ENCODE measurements at places on chromosomes 12 and 14.

GRCh38 chr12:88227263-88227662 lies 85.2 kb downstream of the TMTC3 start:
- DNase-seq: no peak

- no peak for DNase-seq
These were observed 136.7 kb upstream of the FBXO33 start for GRCh38 chr14:39568809-39569538.

- DNase-seq: no peak
These were observed 169.5 kb downstream of the ANO4 start for GRCh38 chr12:100964028-100964427.

DNA sequence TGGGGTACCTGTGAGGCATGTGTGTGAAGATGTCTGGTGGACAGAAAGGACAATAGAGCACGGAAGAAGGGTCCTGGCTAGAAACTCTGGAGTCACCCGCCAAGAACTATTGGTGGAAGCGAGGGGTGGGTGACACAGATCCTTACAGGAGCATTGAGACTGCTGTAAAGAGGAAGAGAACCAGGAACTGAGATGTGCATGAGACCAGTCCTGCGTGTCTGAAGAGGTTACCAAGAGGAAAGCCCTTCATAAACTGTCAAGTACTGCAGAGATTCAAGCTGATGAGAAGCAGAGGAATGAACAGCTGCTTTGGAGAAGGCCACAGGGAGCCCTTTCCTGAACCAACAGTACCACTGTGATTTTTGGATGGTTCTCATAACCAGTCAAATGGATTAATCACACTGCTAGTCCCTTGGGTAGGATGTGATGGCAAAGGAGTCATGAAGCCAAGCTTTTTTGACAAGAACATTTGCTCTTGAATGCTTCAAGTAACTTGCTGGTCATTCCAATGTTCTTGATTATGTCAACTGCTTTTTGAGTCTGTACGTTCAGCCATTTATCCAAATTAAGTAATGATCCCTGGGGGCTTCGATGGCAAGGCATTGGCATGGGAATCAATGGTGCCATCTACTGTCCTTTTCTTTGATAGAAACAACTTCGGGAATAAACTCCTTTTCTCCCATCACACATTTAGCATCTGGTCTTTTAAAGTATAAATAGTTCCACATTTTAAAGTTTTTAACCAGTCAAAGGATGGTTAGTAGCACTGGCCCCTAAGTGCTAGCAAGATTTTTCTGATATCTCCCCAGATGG lies 42.9 kb downstream of the GPR135 start:
- no peak for DNase-seq

GRCh38 chr12:57611108-57611826 lies at the start of gene ARHGEF25:
TSS of gene ARHGEF25 (plus strand) at chr12:57611435. CDS start at chr12:57611895, 460 bp downstream.
- peak; percentile 74 for DNase-seq

DNA sequence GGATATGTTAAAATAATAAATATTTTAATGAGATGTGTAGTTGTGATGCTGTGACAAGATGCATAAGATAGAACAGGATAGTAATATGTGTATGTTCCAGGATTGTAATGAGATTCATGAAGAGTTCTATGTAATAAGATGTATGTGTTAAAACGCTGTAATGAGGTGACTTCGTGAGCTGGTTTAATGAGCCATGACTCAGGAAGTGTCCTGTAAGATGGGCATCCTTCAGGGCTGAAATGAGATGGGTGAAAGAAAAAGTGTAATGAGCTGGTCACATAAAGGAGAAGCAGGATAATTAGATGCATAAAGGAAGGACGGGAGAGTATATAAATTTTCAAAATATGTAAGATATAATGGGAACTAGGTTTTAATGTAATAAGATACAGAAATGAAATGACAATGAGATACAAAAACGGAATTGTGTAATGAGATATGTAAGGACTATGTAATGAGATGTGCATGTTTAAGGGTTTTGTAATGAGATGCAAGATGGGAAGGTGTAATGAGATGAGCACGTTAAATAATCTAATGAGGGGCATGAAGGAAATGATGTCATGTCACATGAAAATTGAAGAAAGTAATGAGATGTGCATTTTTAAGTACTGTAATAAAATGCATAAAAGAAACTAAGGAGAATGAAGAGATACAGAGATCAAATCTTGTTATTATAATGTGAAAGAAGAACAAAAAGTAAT lies 524.8 kb upstream of the STXBP6 start:
- DNase-seq: no peak

- no peak for DNase-seq
These were observed 1.8 kb downstream of the IFT43 start for GRCh38 chr14:75987201-75987970.

DNA sequence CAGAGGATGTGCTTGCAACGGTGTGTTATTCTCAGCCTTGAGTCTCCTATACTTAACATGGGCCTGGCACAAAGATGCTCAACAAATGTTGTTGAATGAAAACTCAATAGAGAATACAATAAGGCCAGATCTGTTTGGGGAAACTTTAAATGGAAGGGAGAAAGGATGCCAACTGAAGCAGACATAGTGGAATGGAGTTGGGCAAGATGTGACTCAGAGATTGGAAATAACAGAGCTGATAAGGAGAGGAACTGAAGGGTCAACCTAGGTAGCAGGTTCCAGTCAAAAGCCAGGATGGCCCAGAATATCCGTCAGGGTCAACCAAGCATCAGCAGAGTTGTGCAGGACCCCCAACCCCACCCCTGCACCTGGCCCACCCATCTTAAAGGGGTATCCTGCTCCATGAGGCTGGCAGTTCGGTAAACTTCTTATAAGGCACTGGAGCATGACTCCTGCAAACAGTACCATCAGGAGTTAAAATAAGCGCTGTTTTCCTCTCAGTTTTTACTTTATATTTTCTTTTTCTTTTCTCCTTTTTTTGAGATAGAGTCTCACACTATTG lies 1.1 kb upstream of the BCDIN3D start:
- DNase-seq: no peak

GRCh38 chr12:33670284-33670683 lies 230.7 kb upstream of the SYT10 start:
- DNase-seq: no peak

DNA sequence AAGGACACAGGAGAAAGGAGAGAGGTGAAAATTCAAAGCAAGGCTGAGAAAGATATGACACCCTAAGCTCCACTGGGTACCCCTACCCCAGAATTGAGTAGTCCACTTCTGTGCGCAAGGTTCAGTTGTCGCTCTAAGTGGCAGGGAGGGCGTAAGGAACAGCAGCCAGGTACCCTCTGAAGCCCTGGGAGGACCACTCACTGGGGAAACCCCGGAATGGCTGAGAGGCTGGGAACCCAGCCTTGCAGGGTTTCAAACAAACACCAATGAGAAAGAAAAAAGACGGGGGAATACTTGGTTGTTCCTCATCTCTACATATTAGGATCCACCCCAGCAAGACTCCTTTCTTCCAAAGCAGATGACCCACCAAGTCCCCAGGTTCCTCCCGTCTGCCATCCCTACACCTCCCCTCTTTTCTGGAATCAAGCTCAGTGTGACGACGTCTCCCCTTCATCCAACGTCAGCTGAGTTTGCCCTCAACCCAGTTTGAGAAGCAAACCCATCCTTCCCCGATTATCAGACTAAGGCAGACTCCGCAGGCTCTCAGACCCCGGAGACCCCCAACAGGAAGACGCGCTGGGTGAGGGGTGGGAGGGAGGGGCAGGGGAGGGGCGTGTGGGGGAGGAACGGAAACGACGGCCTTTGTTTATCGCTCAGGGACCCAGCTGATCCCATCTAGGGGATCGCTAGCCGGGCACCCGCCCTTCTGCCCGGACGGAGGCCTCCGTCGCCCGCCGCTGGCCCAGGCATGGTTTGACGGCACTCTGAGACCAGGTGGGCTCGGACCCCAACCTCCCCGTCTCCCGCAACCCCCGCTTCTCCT lies 795 bp downstream of the LMBR1L start:
- DNase-seq: peak; percentile 52

DNA sequence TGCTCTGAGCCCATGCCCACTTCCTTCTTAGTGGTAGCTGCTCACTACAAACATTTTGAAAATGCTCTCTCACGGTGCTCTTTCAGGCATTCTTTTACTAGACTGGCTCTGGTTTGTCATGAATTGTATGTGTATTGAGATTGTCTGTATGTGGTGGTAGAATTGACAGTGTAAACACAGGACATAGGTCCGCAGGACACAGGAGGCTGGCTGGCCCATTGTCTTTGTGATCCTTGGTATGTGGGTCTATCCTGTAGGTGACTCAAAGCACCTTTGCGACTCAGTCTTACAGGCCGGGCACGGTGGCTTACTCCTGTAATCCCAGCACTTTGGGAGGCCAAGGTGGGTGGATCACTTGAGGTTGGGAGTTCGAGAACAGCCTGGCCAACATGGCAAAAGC lies 250.9 kb downstream of the C12orf75 start:
- no peak for DNase-seq

DNA sequence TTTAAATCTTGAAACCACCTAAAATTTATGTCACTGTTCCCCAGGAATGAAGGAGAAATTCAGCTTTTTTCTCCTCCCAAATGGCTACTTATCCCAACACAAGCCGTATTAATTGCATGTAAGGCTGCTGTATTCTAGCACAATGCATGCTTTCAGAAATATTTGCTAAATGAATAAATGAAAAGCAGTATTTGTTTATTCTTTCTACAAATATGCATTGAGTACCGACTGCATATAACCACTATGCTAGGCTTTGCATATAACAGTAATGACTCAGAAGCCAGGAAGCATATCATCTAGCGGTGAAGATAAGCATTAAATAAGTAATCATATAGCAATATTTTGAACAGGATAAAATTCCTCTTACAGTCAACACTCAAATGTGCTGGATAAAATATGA lies 5.7 kb upstream of the LRR1 start:
- no peak for DNase-seq

DNA sequence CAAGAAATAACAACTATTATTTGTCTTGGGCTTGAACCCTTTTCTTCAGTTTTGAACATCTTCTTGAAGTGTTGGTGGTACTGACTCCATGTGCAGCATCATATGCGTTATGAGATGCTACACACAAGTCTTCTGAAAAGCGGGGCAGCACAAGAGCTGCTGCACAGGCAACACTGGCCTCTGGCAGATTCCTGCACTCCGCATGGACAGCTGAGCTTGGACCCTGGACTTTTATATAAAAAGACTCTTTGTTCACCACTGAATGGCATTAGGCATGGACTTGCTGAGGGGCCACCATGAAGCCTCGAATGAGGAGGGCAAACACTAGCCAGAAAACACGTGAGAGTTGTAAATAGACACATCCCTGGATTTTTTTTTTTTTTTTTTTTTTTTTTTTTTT lies 210.8 kb upstream of the NPAS3 start:
- DNase-seq: no peak

- no peak for DNase-seq
These were observed 66.8 kb downstream of the ARL6IP4 start for GRCh38 chr12:123047289-123047688.

- no peak for DNase-seq
These were observed 54.1 kb downstream of the EP400 start for GRCh38 chr12:132003846-132004245.

DNA sequence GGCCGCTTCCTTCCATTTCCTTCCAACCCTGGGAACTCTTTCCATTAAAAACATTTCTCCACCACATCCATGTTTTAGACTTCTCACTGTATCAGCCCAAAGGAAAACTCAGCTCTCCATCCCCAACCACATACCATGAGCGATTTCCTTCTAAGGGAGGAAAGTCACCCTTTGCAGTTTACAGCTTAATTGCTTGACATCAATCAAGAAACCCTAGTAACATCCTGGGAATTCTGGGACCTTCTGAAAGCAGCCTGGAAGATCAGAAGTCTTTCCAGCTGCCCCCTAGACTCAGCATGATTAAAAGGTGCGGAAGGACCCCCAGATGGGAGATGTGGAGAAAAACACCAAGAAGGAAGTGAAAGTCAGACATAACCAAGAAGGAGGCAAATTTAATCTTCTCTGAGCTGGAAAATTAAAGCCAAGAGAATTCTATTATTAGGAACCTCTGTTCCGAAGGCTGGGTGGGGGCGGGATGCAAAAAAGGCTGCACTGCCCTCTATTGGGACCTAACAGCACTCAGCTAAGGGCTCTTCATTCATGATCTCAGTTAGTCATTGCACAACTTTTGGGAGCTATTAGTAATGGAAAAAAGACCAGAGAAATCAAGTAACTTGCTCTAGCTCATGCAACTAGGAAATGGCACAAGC lies 73.3 kb upstream of the PLXNC1 start:
- peak; percentile 31 for DNase-seq

GRCh38 chr12:108106599-108106998 lies 22.5 kb upstream of the WSCD2 start:
- DNase-seq: no peak

- DNase-seq: no peak
These were observed 105.1 kb downstream of the RERG start for GRCh38 chr12:15116086-15116485.

- DNase-seq: peak; percentile 89
These were observed 185.6 kb upstream of the C14orf180 start for GRCh38 chr14:104393898-104394381.

DNA sequence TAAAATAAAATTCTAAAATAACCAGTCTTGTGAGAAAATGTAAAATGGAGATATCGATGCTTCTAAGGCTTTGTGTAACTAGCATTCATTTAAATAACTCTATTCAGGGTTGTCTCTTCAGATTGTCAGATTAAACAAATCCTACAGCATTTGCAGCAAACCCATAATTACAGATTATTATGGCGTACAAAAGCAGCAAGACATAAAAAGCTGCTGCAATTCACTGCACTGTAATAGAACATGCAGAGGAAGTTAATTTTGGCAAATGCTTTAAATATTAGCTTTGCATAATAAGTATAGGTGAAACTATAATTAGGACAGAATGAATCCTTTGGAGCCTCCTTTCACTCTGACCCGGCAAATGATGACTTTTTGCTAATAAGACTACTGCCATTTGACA lies 98.3 kb downstream of the INSM2 start:
- no peak for DNase-seq

DNA sequence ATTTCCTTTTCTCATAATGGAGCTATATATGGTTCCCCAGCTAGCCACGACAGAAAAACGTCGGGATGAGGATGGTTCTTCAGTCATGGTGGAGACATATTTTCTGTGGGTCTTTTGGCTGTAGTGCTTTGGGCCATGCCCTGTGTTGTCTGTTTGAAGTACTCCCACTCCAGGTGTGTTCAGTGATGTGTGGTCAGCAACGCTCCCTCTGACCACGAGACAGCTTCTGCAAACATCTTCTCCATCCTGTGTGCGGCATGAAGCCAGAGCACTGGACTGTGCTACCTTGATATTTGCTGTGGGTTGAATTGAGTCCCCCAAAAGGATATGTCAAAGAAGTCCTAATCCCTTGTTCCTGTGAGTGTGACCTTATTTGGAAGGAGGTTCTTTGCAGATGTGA lies 931.2 kb downstream of the NRXN3 start:
- DNase-seq: no peak

- no peak for DNase-seq
These were observed 96.8 kb upstream of the TMEM132C start for GRCh38 chr12:128170181-128170580.

- peak; percentile 79 for DNase-seq
These were observed 7.6 kb downstream of the EVL start for GRCh38 chr14:100072783-100073346.

Measured in CD4-positive, alpha-beta T cell treated with Interleukin-6 for 4 hours (primary cell).